ENCODE measurements at places on chromosomes 1 and 21. TPM values are rescaled to one million over a fixed set of nuclear protein-coding genes. Genes with fewer than 3 reads are reported as not detected.

OMA1 gene
- 16.6 TPM for total RNA-seq

HES3 gene
- total RNA-seq, result not detected

ZBTB37 gene
- 11.6 TPM for total RNA-seq

SDC3 gene
- 36.1 TPM for total RNA-seq

C1QB gene
- total RNA-seq, result 0.33 TPM

PODN gene
- 0.23 TPM for total RNA-seq

ASPM gene
- total RNA-seq, result 26.9 TPM

ASAP3 gene
- total RNA-seq, result 17.9 TPM

ADGRL2 gene
- total RNA-seq, result 34.2 TPM

CHI3L1 gene
- total RNA-seq, result 0.10 TPM

CD1B gene
- not detected for total RNA-seq

TRIM62 gene
- 7.4 TPM for total RNA-seq

CLDN8 gene
- total RNA-seq, result not detected

PLA2G2F gene
- total RNA-seq, result not detected

CATSPER4 gene
- not detected for total RNA-seq

RYR2 gene
- total RNA-seq, result 0.03 TPM

KPRP gene
- total RNA-seq, result not detected

SEMA4A gene
- total RNA-seq, result 0.21 TPM

LRRC7 gene
- not detected for total RNA-seq

TXNIP gene
- 15.2 TPM for total RNA-seq

FAM72B gene
- total RNA-seq, result 24.9 TPM

PLD5 gene
- total RNA-seq, result not detected

GSTM1 gene
- total RNA-seq, result not detected

VWA5B1 gene
- not detected for total RNA-seq

SLC5A3 gene
- 29.4 TPM for total RNA-seq

CNR2 gene
- total RNA-seq, result not detected

LCE2C gene
- not detected for total RNA-seq

TNFRSF9 gene
- 0.23 TPM for total RNA-seq

SPRR5 gene
- total RNA-seq, result not detected

OLFML2B gene
- total RNA-seq, result 1.5 TPM

SPRR2E gene
- not detected for total RNA-seq

C1orf105 gene
- total RNA-seq, result not detected

LORICRIN gene
- total RNA-seq, result not detected

B3GALT2 gene
- 0.08 TPM for total RNA-seq

OR14K1 gene
- not detected for total RNA-seq

CASQ1 gene
- total RNA-seq, result not detected

KRTAP21-2 gene
- not detected for total RNA-seq

TLCD4 gene
- total RNA-seq, result 2.9 TPM

ADAMTS4 gene
- total RNA-seq, result 0.26 TPM

CD1D gene
- total RNA-seq, result not detected

CCDC185 gene
- not detected for total RNA-seq

RGSL1 gene
- not detected for total RNA-seq

DNASE2B gene
- not detected for total RNA-seq

CD34 gene
- 0.15 TPM for total RNA-seq

RNF207 gene
- 115 TPM for total RNA-seq
